Activated CD4-positive, alpha-beta memory T cell treated with anti-CD3 and anti-CD28 coated beads for 36 hours (primary cell): ENCODE measurements at places on chromosomes 5 and 9. TPM values are rescaled to one million over a fixed set of nuclear protein-coding genes. Genes with fewer than 3 reads are reported as not detected.

Gene CTSV
- 1.1 TPM for total RNA-seq

Gene RALGDS
- 65.4 TPM for total RNA-seq

Gene UGT3A2
- not detected for total RNA-seq

Gene C5orf58
- total RNA-seq, result not detected

DNA sequence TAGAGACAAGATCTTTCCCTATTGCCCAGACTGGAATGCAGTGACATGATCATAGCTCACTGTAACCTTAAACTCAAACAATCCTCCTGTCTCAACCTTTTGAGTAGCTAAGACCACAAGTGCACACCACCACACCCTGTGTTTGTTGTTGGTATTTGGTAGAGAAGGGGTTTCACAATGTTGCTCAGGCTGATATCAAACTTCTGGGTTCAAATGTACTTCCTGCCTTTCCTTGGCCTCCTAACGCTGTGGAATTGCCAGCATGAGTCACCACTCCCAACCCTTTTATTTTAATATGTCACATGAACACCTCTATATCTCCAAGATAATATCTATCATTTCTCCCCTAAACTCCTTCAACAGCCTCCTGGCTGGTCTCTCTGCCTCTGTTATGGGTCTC is 719.0 kb downstream of the PTPRD start:
- no peak for DNase-seq

DNA sequence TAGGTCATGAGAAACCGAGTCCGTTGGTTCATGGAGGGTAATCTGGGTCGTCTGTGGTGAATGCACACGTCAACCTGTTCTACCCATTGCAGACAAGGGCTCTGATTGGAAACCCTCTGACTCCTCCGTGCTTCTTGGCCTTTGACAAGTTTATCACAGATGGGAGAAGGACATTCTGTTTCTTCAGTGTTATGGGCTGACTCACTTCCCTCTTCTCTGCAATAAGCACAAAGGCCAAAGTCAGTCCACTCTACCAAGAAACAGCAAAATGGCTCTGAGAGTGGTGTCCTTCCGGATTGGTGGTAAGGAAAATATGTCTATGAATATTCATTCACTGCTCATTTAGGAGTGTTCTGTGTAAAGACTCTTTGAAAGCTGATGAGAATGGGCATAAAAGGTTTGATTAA is 89.3 kb downstream of the FEM1C start:
- DNase-seq, result no peak

DNA sequence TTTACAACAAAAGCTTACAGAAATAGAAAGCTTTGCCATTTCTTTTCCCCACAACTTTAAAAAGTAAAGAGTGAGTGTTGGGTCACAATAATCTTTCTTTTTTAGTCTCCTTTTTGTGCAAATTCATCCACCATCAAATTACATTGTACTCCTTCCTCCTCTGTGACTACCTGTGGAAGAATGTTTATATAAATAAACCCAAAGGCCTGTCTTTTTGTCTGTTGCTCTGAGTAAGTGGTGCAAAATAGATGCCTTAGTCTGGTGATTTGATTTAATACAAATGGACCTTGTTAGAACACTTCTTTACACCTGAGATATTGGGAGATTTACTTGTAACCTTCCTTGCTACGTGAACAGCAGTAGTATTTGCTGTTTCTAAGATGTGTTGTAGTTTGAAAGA is 53.5 kb upstream of the TAF11L2 start:
- no peak for DNase-seq

- no peak for DNase-seq
Observed at GRCh38 chr5:146409054-146409671, 38.0 kb upstream of the TCERG1 start.

GRCh38 chr9:107548298-107549142 is 59.0 kb upstream of the KLF4 start:
- DNase-seq, result no peak

DNA sequence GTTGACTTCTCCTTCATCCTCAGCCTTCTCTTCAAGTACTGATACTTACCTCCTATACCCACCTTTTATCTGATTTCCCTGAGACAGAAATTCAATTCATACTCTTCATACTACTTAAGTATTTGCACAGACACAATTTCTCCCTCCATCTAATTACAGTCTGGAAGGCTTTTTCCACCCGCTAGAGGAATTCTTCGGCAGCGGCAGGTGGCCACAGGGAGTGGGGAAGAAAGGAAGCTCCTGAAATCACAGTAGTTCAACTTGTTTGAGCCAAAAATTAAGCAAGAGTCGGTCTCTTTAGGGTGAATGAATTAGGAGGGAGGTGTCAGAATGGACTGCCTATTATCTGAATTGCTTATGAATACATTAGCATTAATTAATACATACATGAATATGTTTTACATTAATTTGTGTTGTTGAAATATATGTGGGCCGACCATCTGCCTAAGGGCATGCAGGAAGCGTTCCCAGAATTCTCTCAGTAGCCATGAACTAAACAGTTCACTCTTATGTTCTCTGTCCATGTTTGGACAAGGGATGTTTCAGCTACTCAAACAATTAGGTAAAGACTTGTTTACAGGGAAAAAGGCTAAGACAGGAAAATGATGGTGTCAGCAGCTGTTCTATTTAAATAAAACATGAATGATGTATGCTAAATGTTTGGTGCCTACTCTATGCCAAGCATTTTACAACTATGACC is 101.4 kb upstream of the SMARCA2 start:
- no peak for DNase-seq

GRCh38 chr5:39566891-39567290 is 142.1 kb upstream of the DAB2 start:
- DNase-seq, result no peak

DNA sequence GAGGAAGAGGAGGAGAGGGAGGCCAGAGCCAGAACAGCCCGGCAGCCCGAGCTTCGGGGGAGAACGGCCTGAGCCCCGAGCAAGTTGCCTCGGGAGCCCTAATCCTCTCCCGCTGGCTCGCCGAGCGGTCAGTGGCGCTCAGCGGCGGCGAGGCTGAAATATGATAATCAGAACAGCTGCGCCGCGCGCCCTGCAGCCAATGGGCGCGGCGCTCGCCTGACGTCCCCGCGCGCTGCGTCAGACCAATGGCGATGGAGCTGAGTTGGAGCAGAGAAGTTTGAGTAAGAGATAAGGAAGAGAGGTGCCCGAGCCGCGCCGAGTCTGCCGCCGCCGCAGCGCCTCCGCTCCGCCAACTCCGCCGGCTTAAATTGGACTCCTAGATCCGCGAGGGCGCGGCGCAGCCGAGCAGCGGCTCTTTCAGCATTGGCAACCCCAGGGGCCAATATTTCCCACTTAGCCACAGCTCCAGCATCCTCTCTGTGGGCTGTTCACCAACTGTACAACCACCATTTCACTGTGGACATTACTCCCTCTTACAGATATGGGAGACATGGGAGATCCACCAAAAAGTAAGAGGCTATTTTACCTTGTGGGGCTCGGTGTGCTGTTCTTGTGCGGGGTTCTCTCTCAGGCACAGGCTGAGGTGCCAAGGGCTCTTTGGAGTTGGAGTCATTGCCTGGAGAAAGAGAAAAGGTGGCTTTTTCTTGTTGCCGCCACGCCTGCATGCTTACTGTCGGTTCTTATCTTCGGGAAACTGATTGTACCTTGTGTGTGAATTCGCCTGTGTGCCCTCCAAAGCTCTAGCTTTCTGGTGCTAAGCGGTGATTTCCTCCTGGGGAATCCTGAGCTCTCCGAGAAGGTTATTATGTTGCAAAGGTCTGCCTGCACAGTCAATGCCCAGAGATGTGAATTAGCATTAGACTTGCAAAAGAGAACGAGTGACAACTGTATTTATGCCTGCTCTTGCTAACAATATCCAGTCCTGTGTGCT is at the start of gene ISL1:
ISL1 (plus strand) TSS at position 318 of the 991 bp plus-strand sequence; CDS start at position 542, 224 bp downstream.
- DNase-seq, result no peak

DNA sequence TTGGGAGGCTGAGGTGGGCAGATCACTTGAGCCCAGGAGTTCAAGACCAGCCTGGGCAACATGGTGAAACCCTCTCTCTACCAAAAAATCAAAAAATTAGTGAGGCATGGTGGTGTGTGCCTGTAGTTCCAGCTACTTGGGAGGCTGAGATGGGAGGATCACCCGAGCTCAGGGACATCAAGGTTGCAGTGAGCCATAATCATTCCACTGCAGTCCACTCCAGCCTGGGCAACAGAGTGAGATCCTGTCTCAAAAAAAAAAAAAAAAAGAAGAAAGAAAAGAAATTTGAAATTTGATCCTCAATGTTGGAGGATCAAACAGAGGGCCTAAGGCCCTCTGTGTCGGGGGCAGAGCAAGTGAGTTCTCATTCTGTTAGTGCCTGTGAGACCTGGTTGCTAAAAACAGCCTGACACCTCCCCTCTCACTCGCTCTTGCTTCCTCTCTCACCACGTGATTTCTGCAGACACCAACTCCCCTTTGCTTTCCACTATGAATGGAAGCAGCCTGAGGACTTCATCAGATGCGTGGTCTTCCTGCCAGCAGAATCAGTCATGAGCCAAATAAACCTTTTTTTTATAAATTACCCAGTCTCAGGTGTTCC is 8.4 kb upstream of the GOLPH3 start:
- no peak for DNase-seq

DNA sequence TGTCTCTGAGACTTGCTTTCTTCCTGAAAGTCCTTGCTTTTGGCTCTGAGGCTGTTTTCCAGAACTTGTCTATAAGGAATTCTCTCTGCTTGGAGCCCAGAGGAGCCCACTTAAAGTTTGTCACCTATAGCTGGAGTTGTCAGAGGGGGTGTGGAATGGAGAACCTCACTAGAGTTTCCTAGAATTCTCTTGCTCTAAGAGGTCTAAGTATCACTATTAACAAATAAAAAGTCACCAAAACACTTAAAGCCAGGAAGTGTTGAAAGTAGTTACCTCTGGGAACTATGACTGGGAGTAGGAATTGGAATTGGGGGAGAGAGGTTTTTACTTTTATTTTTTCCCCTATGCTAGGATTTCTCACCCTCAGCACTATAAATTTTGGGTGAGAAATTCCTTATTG is 15.0 kb downstream of the SIT1 start:
- no peak for DNase-seq

GRCh38 chr9:89850631-89851325 is 246.0 kb downstream of the GADD45G start:
- no peak for DNase-seq

DNA sequence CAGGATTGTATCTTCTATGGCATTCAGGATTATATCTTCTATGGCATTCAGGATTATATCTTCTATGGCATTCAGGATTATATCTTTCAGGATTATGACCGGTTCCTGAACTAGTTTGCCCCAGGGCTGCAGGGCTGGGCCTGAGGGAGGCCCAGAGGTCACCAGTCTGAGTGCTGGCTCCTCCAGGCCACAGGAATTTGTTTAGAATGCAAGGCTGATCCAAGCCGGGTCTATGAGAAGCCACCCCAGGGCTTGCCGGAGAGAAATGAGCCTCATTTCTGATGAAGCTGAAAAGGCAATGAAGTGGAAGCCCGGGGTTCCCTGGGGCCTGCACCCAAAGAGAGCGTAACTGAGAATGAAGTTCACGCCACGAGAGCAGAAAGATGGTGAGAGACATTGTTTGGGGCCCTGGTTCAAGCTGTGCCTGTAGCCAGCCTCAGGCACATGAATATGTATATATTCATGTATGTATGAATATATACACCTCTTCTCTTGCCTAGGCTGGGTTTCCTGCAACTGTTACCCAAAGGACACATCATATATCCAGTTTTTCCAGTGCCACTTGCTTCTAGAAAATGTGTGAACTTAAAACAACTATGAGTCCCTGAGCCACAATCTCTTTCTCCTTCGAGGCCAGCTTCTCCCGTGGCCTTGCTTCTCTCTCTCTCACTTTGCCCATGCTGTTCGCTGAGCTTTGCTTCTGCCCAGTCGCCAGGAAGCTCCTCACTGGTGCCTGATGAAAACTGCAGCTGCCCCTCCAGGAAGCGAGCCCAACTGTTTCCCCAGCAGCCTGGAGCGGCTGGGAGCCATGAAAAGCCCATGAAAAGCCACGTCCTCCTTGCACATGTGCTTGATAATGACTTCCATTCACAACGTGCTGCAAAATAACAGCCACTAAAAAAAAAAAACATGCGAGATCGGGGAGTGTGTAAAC is 62.3 kb downstream of the GTF3C4 start:
- DNase-seq, result no peak

- DNase-seq, result no peak
Observed at GRCh38 chr5:136840601-136841000, 475.3 kb upstream of the TRPC7 start.

- no peak for DNase-seq
Observed at GRCh38 chr9:4860383-4860782, 67.6 kb downstream of the RCL1 start.

GRCh38 chr9:138049085-138049778 is 171.7 kb downstream of the CACNA1B start:
- DNase-seq, result no peak

DNA sequence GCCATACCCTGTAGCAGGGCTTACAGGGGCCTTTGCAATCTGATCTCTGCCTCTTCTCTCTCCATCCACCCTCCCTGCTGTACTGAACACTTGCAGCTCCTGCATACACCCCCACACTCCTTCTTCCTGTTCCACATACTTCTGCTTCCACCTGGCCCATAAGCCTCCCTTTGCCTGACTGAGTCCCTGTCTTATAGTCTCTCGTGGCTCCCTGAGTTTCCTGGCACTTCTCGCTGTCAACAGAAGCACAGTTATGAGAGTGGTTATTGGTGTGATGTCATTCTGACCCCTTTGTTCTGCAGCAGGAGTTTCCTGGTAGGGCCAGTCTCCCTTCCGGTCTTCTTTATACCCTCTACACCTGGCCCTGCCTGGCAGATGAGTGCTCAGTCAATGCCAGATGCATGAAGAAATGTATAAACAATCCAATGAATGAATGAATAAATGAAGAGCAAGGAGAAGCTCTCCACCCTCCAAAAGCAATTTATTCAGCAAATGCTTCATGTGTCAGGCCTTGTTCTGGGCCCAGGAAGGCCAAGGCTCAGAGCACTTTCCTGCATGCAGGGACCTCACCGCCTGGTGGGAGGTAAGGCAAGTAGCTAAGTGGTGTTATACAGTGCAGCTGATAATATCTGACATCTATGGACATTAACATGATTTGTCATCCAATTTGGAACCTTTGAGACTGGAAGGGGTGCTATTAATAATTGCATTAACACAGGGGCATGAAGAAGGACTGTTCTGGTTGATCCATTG is 20.5 kb upstream of the CSF1R start:
- DNase-seq, result no peak

GRCh38 chr5:124737651-124738050 is 8.8 kb downstream of the ZNF608 start:
- no peak for DNase-seq

DNA sequence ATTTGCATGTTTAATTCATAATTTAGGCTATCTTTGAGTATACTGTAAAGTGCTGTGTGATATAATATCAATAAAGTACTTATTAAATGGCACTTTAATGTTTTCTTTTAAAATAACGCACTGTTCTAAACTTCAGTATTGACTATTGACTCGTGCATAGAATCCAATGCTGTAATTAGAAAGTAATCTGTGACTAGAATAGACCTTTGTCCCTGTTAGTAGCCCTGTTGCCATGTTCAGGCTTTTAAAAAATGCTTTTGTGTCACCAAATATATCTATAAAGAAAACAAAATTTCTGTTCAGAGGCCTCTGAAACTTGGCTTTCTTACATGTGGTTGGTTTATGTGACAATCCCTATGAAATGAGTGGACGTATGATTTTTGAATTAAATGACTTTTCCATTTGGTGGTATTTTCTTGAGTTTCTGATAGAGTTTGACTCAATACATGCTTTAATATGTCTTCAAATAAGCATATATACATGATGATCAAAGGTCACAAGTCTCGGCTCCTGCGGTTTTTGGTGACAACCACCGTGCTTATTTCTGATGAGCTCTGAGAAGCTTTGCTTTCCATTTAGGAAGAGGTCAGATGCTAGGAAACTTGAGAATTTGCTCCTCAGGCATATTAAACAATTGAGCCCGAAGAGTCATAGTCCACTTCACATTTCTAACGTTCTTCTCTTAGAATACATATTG is 174.7 kb downstream of the NR3C1 start:
- peak; percentile 76 for DNase-seq
